ENCODE measurements at places on chromosomes 4 and X.

DNA sequence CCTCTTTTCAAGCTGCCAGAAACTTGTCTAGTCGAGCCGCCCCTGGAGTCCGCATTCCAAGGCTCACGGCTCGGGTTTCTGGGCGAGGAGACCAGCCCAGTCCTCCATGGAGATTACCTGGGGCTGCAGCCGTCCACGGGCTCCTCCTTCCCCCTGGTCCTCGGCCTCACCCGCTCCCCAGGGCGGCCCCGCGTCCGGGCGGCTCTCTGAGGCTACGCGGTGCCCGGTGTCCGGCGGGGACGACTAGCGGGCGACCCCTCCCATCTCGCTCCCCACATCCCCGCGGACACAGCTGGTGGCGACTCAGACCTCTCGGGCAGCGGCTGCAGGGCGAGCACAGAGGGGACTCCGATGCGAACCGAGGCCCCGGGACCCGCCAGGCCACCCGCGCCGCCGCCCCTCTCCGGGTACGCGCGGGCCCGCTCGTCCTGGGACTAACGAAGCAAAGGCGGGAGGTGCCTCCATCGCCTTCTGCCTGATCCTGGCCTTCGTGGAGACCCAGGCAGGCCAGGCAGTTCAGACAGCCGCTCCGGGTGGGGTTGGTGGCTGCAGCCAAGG, 159.4 kb downstream of the TRAM1L1 start:
- no peak for DNase-seq

DNA sequence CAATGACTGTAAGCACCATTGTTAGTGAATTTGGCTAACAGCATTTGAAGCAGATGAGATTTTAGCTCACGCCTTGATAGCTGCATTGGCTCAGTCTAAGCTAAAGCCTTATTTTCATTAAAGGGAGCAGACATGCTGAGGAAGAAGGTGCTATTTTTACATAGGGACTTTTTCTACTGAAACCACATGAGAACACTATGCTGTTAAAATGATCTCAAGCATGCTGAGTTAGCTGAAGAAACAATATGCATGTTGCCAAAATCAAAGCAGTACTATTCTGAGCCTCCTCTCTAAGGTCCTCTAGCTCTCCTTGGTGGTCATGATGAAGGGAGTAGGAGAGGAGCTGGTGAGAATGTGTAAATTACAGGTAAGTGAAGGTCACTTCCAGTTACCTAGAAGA, 134.4 kb upstream of the JADE1 start:
- no peak for DNase-seq

GRCh38 chr4:175070444-175070843, 152.3 kb downstream of the ADAM29 start:
- DNase-seq, result no peak

- no peak for DNase-seq
Observed at GRCh38 chr4:119093042-119093827, 42.4 kb upstream of the MYOZ2 start.

DNA sequence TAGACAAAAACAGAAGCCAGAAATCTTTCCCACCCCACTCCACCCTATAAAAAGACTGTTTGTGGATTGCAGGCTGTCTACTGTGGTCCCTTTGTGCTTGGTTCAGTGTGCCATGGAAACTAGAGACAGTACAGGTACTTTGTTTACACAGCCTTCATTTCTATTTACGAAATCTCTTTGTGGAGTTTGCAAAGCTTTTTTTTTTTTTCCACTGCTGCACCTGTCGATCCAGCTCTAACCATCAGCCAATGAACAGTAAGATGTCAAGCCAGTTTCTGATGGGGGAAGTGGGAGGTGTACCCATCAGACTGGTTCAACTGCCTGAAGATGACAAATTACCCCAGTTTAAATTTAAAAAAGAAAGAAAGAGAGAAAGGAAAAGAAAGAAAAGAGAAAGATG, 20.2 kb upstream of the LRBA start:
- no peak for DNase-seq

GRCh38 chrX:9610771-9611392, 146.0 kb downstream of the TBL1X start:
- no peak for DNase-seq

DNA sequence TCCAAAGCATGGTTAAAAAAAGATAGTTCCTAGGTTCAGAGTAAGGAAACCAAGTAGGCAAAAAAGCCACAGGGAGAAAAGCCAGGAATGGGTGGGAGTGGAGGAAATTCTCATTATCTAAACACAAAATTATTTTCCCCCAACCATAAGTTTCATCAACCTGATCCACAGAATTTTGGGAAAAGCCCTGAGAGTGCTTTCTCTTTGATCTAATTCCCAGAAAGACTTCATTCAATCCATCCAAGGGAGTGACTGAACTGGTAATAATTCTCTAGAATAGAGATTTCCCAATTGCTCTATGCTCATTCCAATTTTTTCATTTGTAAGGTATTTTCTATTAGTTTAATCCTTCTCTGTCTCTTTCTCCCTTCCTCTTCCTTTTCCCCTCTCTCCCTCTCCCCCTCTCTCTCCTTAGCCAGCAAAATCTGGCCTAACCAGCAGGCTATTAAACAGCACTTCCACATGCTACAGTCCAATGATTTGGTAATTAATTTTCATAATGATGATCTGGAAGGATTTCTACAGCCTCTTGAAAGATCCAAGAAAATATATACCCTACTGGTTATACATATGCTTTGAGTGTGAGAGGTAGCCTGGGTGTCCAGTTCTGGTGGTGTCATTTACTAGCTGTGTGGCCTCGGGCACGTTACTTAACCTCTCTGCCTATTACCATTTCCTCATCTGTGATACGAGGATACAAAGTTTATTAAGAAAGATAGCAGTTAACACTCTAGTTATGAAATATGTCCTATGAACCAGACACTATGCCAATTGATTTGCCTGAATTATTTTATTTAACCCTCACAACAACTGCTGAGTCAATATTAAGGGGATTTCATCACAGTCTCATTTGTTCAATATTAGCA, 251.5 kb upstream of the RASGEF1B start:
- no peak for DNase-seq

DNA sequence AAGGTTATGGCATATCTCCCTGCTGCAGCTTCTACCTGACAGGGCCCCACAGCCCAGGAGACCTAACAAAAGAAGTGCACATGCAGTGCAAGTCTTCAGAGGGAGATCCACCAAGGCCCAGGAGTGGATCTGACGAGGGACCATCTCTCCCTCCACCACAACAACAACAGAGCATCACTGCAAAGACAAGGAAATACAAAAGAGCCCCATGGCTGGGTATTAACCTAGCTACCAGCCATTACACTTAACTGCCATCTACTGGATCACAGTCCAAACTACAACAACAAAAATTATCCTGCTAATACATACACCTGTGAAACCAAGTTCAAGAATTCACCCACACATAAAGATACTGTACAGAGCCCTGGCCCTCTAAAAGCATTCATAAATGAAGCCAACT, 280.2 kb upstream of the SLC7A11 start:
- no peak for DNase-seq

- DNase-seq, result no peak
Observed at GRCh38 chr4:140736669-140737343, 19.4 kb downstream of the TBC1D9 start.

DNA sequence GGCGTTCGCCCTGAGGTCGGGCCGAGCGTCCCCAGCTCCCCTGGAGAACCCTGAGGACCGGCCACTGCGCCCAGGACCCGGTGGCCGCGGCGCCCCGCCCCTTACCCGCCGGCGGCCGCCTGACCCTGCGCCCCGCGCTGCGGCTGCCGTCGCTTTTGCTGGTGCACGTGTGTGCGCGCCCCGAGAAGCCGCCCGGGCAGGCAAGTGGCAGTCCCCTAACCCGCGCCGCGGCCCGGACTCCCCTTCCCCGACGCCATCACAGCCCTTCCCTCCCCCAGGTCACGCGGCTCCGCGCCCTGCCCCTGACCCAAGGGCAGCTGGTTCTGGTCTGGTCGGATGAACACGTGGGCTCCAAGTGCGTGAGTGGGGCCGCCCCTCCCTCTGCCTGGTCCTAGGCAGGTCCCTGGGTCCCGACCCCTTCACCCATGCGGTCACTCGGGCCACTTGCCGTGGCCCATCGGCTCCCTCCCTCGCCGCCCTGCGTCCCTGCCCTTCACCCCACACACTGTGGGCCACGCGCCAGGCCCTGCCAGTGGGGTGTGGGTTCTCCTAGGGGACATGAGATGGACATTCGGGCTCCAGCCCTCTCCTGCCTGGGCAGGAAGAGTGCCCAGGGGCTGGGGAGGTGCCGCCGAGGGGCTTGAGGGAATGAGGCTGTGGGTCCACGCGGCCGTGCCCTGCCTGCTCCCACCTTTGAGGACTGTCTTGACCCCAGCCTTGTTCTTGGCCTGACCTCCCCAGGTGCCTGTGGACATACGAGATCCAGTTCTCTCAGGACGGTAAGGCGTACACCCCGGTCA, 8.0 kb upstream of the FGFRL1 start:
- no peak for DNase-seq

GRCh38 chr4:152680988-152681603, 1.3 kb upstream of the TMEM154 start:
- DNase-seq, result no peak

DNA sequence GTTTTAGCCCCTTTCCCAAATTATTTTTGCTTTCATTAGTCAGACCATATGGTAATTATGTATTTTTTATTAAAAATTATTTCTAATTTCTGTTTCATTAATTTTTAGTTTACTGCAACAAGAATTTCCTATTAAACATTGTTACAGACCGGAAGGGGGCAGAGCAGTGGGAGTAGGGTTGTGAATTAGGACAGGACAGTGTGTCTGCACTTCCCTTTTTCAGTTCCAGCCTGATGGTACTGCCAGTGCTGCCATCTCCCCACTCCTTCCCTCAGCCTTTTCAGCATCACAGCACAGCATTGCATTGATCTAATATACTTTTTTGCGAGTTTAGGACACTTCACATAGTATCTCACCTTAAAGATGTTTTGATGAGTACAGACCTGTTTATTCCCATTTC, 76.5 kb downstream of the STIM2 start:
- DNase-seq, result no peak

GRCh38 chr4:3122081-3122563, 47.6 kb downstream of the HTT start:
- no peak for DNase-seq

DNA sequence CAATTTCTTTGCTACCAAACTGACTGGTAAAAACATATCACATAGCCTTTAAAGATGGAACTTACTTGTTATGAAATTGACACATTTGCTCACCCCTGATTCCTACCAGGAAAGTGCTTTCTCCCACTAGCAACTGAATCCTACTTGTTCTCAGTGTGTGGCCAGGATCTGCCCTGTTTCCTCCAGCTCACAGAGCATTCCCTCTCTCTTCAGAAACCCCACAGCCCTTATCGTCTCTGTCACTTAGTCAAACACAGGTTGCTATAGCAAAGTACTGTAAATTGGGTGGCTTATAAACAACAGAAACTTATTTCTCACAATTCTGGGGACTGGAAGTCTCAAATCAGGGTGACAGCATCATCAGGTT, 265.2 kb upstream of the BOD1L1 start:
- no peak for DNase-seq

GRCh38 chr4:146458594-146458993, 63.1 kb downstream of the SLC10A7 start:
- DNase-seq, result no peak

GRCh38 chrX:140710710-140711109, 1.2 kb downstream of the LINC00632 start:
- no peak for DNase-seq

- no peak for DNase-seq
Observed at GRCh38 chr4:178296669-178297068, 854.4 kb upstream of the AGA start.

DNA sequence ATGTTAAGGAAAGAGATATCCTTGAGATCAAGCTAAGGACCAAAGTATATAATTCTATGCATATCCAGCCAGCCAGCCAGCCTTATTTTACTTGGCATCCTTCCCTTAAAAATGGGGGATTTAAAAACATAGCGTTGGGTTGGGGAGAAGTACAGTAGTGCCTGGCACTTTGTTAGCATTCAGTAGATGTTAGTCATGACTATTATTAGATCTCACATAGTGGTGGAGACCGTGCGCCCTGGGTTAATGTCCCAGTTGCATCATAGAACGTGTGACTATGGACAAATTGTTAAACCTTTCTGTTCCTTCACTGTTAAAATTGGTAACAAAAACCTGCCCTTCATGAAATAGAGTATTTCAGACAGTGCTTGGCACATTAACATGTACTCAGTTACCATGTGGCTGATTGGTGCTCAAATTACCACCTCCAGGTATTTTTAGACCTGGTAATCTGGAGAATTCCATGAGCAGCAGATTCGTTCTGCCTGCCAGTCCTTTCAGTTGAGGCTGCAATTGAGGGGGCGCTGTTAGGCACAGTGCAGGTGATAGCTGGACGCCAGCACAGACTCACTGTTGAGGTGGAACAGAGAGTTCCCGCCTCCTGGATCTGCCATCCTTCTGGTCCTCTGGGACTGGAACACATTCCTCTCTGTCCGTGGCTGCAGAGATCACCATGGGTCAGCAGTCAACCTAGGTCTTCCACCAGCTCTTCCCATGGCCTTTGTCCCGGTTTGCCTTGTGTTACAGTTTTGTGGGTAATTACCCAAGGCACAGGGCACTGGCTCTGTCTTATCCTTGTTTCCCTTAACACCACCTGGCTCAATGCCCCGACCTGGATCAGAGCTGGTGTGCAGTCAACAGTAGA, 31.7 kb downstream of the RBBP7 start:
- DNase-seq, result no peak

- no peak for DNase-seq
Observed at GRCh38 chrX:97846718-97847237, 963.1 kb downstream of the RPA4 start.

DNA sequence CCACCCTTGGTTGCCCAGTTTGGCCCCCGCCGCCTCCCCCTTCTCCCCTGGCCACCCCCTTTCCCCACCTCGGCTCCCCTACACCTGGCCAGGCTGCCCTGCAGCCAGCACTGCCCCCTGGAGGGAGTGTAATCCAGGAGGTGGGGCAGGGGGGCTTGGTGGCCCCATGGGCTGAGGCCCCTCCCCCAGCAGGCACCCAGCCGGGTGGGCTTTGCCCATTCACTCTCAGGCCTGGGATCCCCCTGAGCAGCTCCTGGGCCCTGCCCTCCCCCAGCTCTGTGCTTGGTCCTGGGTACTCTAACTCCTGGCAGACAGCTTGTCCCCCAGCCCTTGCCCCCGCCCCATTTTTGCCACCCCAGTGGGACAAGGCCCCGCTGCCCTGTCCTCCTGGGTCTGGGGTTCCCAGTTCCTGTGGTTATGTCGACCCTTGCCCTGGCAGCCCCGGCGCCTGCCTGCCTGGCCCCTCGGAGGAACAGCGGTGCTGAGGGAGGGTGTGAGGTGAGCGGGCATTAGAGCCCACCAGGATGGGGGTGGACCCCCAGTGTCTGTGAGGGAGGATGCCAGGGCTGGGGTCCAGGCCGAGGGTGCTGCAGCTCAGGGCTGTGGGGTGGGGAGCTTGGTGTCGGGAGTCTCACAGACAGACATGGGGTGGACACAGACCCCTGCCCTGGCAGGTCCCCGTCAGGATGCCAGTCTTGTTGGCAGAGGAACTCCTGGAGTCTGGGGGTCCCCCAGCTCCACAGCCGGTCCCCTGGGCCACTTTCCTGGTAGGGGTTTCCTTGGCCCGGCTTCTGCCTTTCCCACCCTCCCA, 10.2 kb downstream of the NAT8L start:
- DNase-seq, result no peak

- no peak for DNase-seq
Observed at GRCh38 chrX:152819732-152820131, 10.8 kb downstream of the CETN2 start.

GRCh38 chrX:30183554-30183953, 31.8 kb upstream of the MAGEB2 start:
- DNase-seq, result no peak

GRCh38 chr4:60345392-60345791, 854.7 kb upstream of the ADGRL3 start:
- DNase-seq, result no peak

GRCh38 chr4:60655356-60655755, 544.8 kb upstream of the ADGRL3 start:
- no peak for DNase-seq

- DNase-seq, result peak; percentile 17
Observed at GRCh38 chr4:101345596-101346350, 1.6 kb downstream of the PPP3CA start.
